ENCODE measurements at places on chromosomes 4 and X. TPM values are rescaled to one million over a fixed set of nuclear protein-coding genes. Genes with fewer than 3 reads are reported as not detected.

- H3K4me1 ChIP-seq: no peaks in the 10 kb centered on the region
- H3K4me3 ChIP-seq: no peak overlapping the region
- H3K27ac ChIP-seq: no peak overlapping the region
- no peaks in the 10 kb centered on the region for H3K27me3 ChIP-seq
- no peaks in the 10 kb centered on the region for H3K36me3 ChIP-seq
Observed at GRCh38 chr4:76538296-76538695, 103.3 kb downstream of the SHROOM3 start.

DNA sequence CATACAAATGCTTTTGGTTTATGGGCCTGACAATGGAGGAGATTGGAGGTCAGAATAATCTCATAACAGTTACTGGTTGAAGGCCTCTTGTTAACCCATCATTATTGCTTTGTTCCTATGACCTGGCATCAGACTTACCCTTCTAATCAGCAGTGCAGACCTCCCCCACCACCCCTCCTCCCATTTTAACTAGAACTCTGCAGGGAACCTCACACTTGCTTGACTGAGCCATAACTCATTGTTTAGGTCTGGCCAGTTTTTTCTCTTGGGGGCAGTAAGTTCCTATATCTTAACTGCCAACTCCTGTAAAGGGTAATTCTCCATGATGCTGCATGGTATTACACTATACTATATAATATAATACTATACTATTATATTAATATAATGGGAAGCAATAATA, 609.3 kb downstream of the IL1RAPL1 start:
- H3K27ac ChIP-seq: no peak overlapping the region
- DNase-seq: no peak
- no peaks in the 10 kb centered on the region for H3K27me3 ChIP-seq
- no peaks in the 10 kb centered on the region for H3K36me3 ChIP-seq
- no peak overlapping the region for H3K4me3 ChIP-seq

DNA sequence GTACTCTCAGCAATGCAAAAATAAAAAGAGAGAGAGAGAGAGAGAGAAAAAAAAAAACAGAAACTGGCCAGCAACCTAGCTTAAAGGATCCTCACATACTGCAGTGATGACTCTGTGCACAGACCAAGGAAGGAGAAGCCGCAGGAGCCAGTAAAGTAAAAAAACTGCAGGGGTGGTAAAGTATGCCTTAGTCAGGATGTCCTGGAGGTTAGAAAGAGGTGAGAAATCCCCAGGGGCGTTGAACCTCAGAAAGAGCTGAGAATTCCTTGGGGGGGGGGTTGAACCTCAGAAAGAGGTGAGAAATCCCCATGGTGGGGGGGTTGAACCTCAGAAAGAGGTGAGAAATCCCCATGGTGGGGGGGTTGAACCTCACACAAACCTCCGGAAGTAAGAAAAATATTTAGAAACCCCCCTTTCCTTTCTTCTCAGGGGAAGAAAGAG, 48.0 kb downstream of the MAGEA9 start:
- no peaks in the 10 kb centered on the region for H3K36me3 ChIP-seq
- no peak overlapping the region for H3K27ac ChIP-seq
- H3K4me3 ChIP-seq: no peak overlapping the region
- H3K27me3 ChIP-seq: peaks cover 14% of the 10 kb centered on the region
- no peak for DNase-seq

DNA sequence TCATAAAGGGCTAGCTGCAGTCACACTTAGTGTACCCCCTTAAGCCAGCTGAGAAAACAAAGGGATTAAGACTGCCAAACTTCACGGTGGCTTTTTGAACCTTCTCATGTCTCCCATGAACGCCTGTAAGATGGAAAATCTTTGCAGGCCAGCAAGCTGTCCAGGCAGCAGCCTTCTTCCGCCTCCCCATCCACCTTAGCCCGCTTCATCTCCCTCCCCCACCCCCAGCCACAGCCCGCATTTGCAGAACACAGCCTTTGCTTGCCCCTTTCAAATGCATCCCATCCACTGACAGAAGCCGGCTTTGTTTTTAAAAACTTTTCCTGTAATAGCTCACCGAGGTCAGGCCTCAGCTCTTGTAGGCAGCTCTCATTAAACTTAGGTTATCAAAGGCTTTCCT, 113.8 kb upstream of the FAM9B start:
- no peak overlapping the region for H3K4me3 ChIP-seq
- no peak overlapping the region for H3K27ac ChIP-seq
- no peak for DNase-seq
- H3K36me3 ChIP-seq: no peaks in the 10 kb centered on the region
- no peaks in the 10 kb centered on the region for H3K4me1 ChIP-seq
- no peaks in the 10 kb centered on the region for H3K27me3 ChIP-seq

HMX1 gene
- not detected for total RNA-seq

GRCh38 chr4:16199093-16199492, 27.2 kb downstream of the TAPT1 start:
- H3K4me3 ChIP-seq: no peak overlapping the region
- no peaks in the 10 kb centered on the region for H3K27me3 ChIP-seq
- H3K36me3 ChIP-seq: no peaks in the 10 kb centered on the region
- peaks cover 44% of the 10 kb centered on the region for H3K4me1 ChIP-seq
- H3K27ac ChIP-seq: no peak overlapping the region

DNA sequence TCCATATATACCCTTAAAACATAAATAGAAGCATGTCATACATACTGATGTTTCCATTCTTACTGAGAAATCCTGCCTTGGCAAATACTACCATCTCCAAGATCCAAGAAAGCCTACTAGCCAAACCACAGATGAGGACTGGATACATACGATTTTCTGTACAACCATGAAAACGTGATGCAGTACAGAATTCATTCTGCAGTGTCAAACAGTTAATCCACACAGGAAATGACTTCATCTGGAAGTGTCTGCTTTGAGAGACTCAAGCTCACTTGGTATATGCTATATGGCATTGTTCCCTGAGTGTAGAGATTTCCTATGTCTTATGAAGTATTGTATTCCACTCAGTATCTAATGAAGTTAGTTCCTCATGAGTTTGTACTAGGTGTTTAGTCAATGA, 94.3 kb downstream of the CT47B1 start:
- no peaks in the 10 kb centered on the region for H3K4me1 ChIP-seq
- H3K4me3 ChIP-seq: no peak overlapping the region
- no peak for DNase-seq
- H3K27me3 ChIP-seq: no peaks in the 10 kb centered on the region
- H3K27ac ChIP-seq: no peak overlapping the region

GRCh38 chr4:20217521-20217920, 34.2 kb upstream of the SLIT2 start:
- DNase-seq: no peak
- H3K4me1 ChIP-seq: no peaks in the 10 kb centered on the region
- H3K27me3 ChIP-seq: no peaks in the 10 kb centered on the region
- H3K4me3 ChIP-seq: no peak overlapping the region
- H3K36me3 ChIP-seq: no peaks in the 10 kb centered on the region
- H3K27ac ChIP-seq: no peak overlapping the region

DNA sequence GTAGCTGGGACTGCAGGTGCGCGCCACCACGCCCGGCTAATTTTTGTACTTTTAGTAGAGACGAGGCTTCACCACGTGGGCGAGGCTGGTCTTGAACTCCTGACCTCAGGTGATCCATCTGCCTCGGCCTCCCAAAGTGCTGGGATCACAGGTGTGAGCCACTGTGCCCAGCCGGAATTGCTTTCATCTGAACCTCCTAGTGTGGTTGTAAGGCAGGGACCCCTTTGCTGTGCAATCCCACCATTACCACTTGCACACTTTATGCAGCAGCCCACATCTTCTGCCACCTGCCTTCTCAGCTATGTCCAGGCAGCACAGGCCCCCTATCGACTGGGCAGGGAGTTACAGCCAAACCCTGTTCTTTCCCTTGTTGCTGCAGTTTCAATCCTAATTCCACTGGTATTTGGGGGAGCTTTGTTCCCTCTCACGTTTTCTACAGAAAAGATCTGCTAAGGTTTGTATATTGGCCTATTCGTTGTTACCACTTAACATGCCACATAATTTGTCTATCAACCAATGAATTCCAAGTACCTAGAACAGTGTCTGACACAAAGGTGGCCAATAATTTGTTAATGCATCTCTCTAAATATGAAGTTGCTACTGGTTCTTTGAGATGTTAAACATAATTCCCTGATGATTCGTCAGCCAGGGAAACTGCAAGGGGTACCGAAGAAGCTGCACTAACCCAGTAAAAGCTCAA, 6.5 kb downstream of the RPL39 start:
- H3K27me3 ChIP-seq: no peaks in the 10 kb centered on the region
- no peaks in the 10 kb centered on the region for H3K36me3 ChIP-seq
- no peak overlapping the region for H3K27ac ChIP-seq
- H3K4me1 ChIP-seq: peaks cover 75% of the 10 kb centered on the region
- peak; percentile 77 for DNase-seq

DNA sequence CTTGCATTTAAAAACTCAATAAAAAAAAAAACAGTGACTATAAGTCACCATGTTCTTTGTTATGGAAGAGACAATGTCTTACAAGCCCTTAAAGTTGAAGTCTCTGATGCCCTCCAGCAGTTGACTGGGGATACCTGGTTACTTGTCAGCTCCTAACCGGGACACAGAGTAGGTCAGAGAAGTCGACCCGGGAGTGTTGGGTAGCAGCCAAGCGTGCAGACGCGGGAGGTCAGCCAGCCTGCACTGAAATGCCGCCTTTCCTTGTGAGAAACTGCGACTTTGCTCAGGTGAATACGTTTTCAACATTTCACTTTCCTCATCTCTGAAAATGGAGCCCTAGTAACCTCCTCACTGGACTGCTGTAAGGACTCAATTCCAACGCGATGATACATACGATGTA, 81.8 kb downstream of the F11 start:
- H3K36me3 ChIP-seq: no peaks in the 10 kb centered on the region
- DNase-seq: no peak
- no peaks in the 10 kb centered on the region for H3K4me1 ChIP-seq
- peaks cover 11% of the 10 kb centered on the region for H3K27me3 ChIP-seq
- no peak overlapping the region for H3K4me3 ChIP-seq

DNA sequence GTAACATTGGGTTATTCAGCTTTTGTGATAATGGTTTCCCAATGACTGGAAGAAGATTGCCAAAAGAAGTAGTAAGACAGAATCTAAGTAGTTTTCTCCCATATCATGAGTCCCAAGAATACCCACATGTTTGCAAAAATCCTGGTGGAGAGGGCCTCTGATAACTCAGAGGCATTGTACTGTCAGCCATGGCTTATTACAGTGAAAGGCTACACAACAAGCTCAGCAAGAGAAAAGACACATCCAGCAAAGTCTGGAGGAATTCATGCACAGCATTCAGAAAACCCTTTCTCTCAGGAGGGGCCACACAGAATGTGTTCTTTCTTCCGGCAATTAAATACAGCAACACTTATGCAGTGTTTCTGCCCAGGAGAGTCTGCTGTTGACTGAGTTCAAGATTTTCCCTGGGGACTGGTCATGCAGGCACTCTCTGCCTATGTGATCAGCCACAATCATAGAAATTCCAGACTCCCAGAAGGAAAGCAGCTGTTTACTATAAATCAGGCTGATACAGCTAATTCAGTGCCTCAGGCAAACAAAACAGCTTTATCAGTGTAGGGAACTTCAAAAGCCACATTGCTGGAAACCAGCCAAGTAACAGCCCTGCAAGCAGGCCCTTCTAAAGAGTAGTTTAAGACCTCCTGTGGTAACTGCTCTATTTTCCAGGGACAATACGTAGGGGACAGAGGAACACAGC, 937.1 kb downstream of the CCSER1 start:
- no peak overlapping the region for H3K27ac ChIP-seq
- no peaks in the 10 kb centered on the region for H3K4me1 ChIP-seq
- H3K4me3 ChIP-seq: no peak overlapping the region
- no peak for DNase-seq
- no peaks in the 10 kb centered on the region for H3K36me3 ChIP-seq
- no peaks in the 10 kb centered on the region for H3K27me3 ChIP-seq

GPC4 gene
- total RNA-seq: 7.7 TPM

DNA sequence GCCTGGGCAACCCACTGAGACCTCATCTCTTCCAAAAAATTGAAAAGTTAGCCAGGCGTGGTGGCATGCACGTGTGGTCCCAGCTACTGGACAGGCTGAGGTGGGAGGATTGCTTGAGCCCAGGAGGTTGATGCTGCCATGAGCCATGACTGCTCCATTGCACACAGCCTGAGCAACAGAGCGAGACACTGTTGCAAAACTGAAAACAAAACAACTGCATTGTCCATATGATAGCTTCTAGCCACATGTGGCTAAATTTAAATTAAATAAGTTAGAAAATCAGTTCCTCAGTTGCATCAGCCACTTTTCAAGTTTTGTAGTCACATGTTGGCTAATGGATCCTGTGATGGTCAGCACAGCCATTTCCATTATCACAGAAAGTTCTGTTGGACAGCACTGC, 67.9 kb downstream of the GAB1 start:
- H3K4me3 ChIP-seq: no peak overlapping the region
- no peaks in the 10 kb centered on the region for H3K36me3 ChIP-seq
- no peaks in the 10 kb centered on the region for H3K27me3 ChIP-seq
- H3K4me1 ChIP-seq: peaks cover 32% of the 10 kb centered on the region

STPG2 gene
- 0.42 TPM for total RNA-seq

GRCh38 chrX:118418811-118419251, 72.9 kb downstream of the WDR44 start:
- no peak for DNase-seq
- no peak overlapping the region for H3K27ac ChIP-seq
- H3K27me3 ChIP-seq: no peaks in the 10 kb centered on the region
- H3K36me3 ChIP-seq: peaks cover 18% of the 10 kb centered on the region
- no peak overlapping the region for H3K4me3 ChIP-seq

MXRA5 gene
- total RNA-seq: 8.5 TPM

MAP7D2 gene
- 0.27 TPM for total RNA-seq

PPARGC1A gene
- total RNA-seq: 0.88 TPM

- H3K36me3 ChIP-seq: no peaks in the 10 kb centered on the region
- H3K4me3 ChIP-seq: no peak overlapping the region
- H3K4me1 ChIP-seq: peaks cover 33% of the 10 kb centered on the region
- no peak for DNase-seq
Observed at GRCh38 chr4:138981930-138982390, 33.6 kb upstream of the NOCT start.

- no peak overlapping the region for H3K27ac ChIP-seq
- peaks cover 15% of the 10 kb centered on the region for H3K36me3 ChIP-seq
- no peak for DNase-seq
- H3K4me3 ChIP-seq: no peak overlapping the region
- peaks cover 4% of the 10 kb centered on the region for H3K4me1 ChIP-seq
- no peaks in the 10 kb centered on the region for H3K27me3 ChIP-seq
Observed at GRCh38 chr4:151117371-151117962, 18.0 kb downstream of the RPS3A start.

INTU gene
- 3.8 TPM for total RNA-seq

GRCh38 chrX:84186603-84187532, 1.1 kb downstream of the RPS6KA6 start:
- peak overlapping the region; percentile 68 for H3K4me3 ChIP-seq
- no peaks in the 10 kb centered on the region for H3K27me3 ChIP-seq
- H3K27ac ChIP-seq: no peak overlapping the region

DNA sequence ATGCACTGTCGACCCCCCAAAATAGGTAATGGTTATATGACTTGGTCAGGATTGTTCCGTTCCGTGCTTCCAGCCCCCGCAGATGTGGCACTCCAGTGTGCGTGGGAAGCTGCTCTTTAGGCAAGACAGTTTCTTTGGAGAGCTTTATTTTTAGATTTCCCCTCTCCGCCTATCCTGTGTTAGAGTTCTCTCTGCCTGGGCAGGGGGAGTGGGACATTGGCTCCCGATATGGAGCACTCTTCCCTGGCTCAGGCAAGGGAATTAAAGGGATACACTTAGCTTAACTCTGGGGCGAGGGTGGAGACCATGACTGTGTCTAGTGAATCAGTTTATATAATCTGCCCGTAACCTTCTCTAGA, 36.0 kb downstream of the DLG3 start:
- H3K4me3 ChIP-seq: no peak overlapping the region
- H3K27me3 ChIP-seq: no peaks in the 10 kb centered on the region
- H3K36me3 ChIP-seq: no peaks in the 10 kb centered on the region
- DNase-seq: no peak
- H3K27ac ChIP-seq: no peak overlapping the region

GPAT3 gene
- 9.0 TPM for total RNA-seq
